Left ventricle myocardium inferior (tissue), 1 donor: ENCODE measurements at places on chromosomes 2 and 18. TPM values are rescaled to one million over a fixed set of nuclear protein-coding genes. Genes with fewer than 3 reads are reported as not detected.

DNA sequence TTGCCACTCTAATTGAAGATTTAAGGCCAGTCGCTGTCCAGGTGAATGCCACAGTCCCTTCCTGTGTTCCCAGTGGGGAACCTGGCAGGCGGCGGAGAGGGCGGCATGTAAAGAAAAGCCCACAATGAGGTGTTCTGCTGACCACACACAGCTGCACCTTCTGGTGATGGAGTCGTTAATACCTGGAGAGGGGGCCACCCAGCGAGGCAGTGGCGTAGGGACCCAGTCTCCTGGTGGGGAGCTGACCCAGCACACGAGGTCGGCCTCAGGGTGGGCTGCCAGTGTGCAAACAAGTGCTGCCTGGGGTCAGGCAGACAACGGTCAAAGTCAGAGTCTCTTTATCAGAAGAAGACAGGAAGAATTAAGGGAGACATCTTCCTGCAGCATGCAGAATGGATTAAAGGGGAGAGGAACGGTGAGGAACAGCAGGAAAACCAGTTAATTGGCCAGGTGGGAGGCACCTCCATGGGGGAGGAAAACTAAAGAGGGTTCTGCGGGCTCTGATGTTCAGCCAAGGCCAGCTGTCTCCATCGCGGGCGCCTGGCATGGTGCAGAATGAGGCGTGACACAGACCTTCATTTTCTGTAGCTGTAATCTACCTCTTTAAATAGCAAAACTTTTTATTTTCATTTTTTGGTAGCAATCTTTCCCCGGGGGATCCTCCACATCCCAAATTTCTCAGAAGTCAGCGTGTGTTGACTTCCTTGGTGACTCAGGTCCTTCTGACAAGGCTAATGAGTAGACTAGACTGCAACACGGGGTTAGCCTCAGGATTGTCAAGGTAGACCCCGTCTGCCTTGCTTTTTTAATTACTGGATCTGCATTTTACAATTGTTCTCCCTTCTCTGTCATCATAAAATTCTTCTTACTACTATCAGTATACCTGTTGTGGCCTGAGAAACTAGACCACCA lies 78.3 kb downstream of the SMAD7 start:
- no peak overlapping the region for H3K27ac ChIP-seq
- H3K27me3 ChIP-seq, result no peaks in the 10 kb centered on the region
- H3K4me3 ChIP-seq, result no peak overlapping the region
- peaks cover 9% of the 10 kb centered on the region for H3K4me1 ChIP-seq
- DNase-seq, result no peak

DNA sequence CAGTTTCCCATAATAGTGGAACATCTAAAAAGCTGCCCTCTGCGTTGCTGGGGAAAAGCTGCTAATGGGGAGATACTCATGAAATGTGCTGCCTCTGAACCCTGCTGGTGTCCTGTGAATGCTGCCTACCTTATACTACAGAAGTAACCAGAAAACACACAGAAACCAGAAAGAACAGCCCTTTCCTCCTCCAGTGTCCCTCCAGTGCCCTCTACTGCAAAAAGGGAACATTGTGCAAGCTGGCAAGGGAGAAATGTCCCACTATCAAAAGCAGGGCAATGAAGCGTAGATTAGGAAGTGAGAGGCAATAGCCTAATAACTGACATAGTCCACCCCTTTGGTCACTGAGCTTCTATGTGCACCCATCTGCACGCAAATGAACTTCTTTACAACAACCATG lies 162.7 kb upstream of the ETAA1 start:
- no peaks in the 10 kb centered on the region for H3K4me1 ChIP-seq
- no peaks in the 10 kb centered on the region for H3K36me3 ChIP-seq
- H3K4me3 ChIP-seq, result no peak overlapping the region
- H3K27me3 ChIP-seq, result peaks cover 8% of the 10 kb centered on the region
- no peak for DNase-seq
- H3K27ac ChIP-seq, result no peak overlapping the region

- H3K36me3 ChIP-seq, result no peaks in the 10 kb centered on the region
- H3K4me1 ChIP-seq, result no peaks in the 10 kb centered on the region
Measured at GRCh38 chr2:115739574-115739973, 1297.1 kb downstream of the DPP10 start.

DNA sequence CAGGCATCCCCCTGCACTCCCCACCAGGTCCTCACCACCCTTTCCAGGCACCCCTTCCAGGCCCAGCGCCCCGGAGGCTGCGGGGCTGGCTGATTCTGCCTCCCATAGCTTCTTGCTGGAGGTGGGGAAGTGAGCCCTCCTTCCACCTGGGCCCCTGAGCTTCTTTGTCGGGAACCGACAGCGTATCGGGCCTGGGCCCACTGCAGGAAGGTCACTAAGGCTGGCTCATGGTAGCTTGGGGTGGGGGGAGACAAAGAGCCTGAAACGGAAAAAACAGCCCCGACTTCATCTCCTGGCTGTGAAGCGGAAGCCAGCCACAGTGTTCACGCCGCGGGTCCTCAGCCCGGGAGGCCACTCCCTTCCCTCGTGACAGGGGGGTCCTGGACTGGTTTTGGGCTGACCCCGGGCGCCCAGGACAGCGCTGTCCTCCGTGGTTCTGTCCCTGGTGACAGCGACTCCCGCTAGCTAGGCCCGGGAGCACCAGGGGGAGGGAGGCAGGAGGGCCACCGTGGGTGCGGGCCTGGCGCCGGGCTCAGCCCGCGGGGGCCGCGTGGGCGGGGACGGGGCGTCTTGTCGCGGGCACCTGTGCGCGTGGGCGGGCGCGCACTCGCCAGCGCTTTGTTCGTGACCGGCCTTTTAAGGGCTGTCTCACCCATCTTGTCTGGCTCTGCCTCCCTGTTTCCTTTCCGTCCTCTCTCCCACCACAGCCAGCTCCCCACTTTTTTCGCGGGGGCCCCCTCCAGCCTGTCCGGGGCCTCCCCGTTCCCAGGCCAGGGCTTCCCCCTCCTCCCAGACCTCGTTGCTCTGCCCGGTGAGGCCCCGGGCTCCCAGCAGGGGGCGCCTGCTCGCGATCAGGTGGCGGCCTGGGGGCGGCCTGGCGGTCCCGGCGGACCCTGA lies 64.9 kb downstream of the DNMT3A start:
- DNase-seq, result peak; percentile 51
- H3K36me3 ChIP-seq, result peaks cover 36% of the 10 kb centered on the region

AQP12B gene
- total RNA-seq, result not detected

DNA sequence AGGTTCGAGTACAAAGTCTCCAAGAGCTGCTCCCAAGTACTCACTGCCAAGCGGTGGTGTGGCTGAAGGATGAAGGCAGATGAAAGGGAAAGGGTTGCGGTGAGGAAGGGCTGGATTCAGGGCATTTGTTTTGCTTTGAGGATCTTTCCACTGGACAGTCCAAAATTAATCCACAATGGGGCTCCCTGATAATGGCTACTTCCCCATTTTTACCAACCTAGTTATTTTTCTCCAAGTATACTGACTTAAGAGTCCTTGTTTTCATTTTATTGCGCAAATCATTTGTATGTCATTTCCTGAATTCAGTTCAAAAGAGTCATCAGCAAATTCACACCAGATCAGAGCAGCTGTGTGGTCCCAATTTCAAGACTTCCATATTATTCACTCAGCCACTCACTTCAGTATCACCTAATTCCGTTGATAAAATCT lies 464 bp upstream of the SESTD1 start:
- peak overlapping the region; percentile 89 for H3K27ac ChIP-seq
- no peaks in the 10 kb centered on the region for H3K36me3 ChIP-seq
- peak overlapping the region; percentile 80 for H3K4me3 ChIP-seq
- H3K4me1 ChIP-seq, result peaks cover 36% of the 10 kb centered on the region
- DNase-seq, result no peak

- H3K27me3 ChIP-seq, result no peaks in the 10 kb centered on the region
- no peaks in the 10 kb centered on the region for H3K4me1 ChIP-seq
- no peak overlapping the region for H3K4me3 ChIP-seq
- no peaks in the 10 kb centered on the region for H3K36me3 ChIP-seq
- no peak overlapping the region for H3K27ac ChIP-seq
Measured at GRCh38 chr2:138112536-138112935, 148.3 kb downstream of the HNMT start.

ADAM17 gene
- 13.1 TPM for total RNA-seq

EPHA4 gene
- 40.6 TPM for total RNA-seq

DNA sequence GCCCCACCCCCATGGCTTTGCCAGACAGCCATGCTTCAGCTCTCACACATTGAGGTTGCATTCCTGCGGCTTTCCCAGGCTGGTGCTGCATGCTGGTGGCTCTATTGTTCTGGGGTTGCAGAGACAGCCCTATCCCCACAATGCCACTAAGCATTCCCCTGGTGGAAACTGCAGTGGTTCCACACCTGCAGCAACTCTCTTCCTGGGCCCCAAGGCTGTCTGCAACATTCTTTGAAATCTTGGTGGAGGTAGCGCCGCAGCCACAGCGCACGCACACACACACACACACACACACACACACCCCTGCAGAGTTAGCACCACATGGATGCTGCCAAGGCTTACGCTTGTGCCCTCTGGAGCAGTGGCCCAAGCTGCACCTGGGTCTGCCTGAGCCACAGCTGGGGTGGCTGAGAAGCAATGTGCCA lies 21.4 kb downstream of the SFXN5 start:
- peaks cover 5% of the 10 kb centered on the region for H3K4me1 ChIP-seq
- no peak for DNase-seq

DNA sequence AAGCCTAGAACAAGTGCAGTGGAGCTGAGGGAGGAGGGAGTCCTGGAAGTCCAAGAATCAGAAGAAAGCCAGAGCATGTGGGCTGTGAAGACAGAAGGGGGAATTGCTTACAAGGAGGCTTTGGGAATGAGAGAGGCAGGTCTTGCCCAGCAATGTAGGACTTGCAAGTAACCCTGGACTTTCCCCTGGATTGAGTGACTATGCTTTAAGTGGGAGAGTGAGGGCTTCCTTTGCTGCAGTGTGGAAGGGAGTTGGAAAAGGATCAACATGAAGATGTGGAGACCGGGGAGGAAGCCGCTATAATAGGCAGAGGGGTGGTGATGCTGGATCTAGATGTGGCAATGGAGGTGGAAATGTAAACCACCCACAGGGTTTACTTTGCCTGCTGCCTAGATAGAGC lies 13.8 kb upstream of the SCYGR1 start:
- H3K4me1 ChIP-seq, result peaks cover 8% of the 10 kb centered on the region
- H3K27ac ChIP-seq, result no peak overlapping the region
- DNase-seq, result no peak
- no peak overlapping the region for H3K4me3 ChIP-seq
- H3K27me3 ChIP-seq, result peaks cover 5% of the 10 kb centered on the region

- H3K36me3 ChIP-seq, result peaks cover 16% of the 10 kb centered on the region
- H3K4me3 ChIP-seq, result no peak overlapping the region
- H3K4me1 ChIP-seq, result peaks cover 12% of the 10 kb centered on the region
- H3K27me3 ChIP-seq, result no peaks in the 10 kb centered on the region
- no peak for DNase-seq
- H3K27ac ChIP-seq, result no peak overlapping the region
Measured at GRCh38 chr18:23352042-23352441, 101.0 kb upstream of the RIOK3 start.

GALR1 gene
- 0.05 TPM for total RNA-seq
